ENCODE measurements at places on chromosomes 5 and 9.

GRCh38 chr5:6470672-6471071 is 22.0 kb downstream of the UBE2QL1 start:
- no peak for DNase-seq

DNA sequence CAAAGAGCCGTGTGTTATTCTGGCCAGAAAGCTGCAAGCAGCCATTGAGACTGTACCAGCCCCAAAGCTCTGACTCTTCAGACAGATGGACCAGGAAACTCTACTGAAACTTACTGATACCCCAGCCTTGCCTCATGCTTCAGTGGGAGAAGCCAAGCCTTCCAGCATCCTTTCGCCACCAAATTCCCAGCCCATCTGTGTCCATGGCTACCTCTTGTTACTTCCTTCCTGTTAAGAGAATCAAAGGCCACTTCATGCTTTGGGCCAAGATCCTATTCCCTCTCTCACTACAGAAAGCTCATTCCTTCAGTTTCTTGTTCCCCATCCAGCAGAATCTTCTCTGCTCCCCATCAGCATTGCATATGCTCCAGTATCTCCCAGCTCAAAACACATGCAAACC is 46.9 kb upstream of the FREM1 start:
- no peak for DNase-seq

- DNase-seq, result no peak
Observed at GRCh38 chr5:177478711-177479646, 5.5 kb upstream of the DBN1 start.

- no peak for DNase-seq
Observed at GRCh38 chr5:24816206-24816605, 171.4 kb upstream of the CDH10 start.
